ENCODE measurements at places on chromosomes 16 and 17. TPM values are rescaled to one million over a fixed set of nuclear protein-coding genes. Genes with fewer than 3 reads are reported as not detected.

- no peaks in the 10 kb centered on the region for H3K36me3 ChIP-seq
- DNase-seq, result no peak
- H3K4me3 ChIP-seq, result no peak overlapping the region
- no peak overlapping the region for H3K27ac ChIP-seq
Observed at GRCh38 chr17:2803386-2803785, 7.1 kb downstream of the RAP1GAP2 start.

MMP15 gene
- 15.6 TPM for total RNA-seq

GRCh38 chr16:23318639-23319038, 16.5 kb downstream of the SCNN1B start:
- DNase-seq, result no peak
- no peaks in the 10 kb centered on the region for H3K27me3 ChIP-seq
- no peaks in the 10 kb centered on the region for H3K36me3 ChIP-seq
- no peak overlapping the region for H3K27ac ChIP-seq
- H3K4me1 ChIP-seq, result no peaks in the 10 kb centered on the region

- no peaks in the 10 kb centered on the region for H3K27me3 ChIP-seq
- DNase-seq, result no peak
- peaks cover 10% of the 10 kb centered on the region for H3K4me1 ChIP-seq
- H3K4me3 ChIP-seq, result no peak overlapping the region
Observed at GRCh38 chr17:79740413-79740812, 9.7 kb downstream of the ENPP7 start.

CHAD gene
- total RNA-seq, result 5.0 TPM

Data from pancreas (tissue), 10 donors.